ENCODE measurements at places on chromosomes 6 and 20. TPM values are rescaled to one million over a fixed set of nuclear protein-coding genes. Genes with fewer than 3 reads are reported as not detected.

EIF6 gene
- 99.8 TPM for polyA plus RNA-seq

THBD gene
- 11.3 TPM for polyA plus RNA-seq

SMLR1 gene
- polyA plus RNA-seq = 0.21 TPM

COL11A2 gene
- polyA plus RNA-seq = 12.6 TPM

HSPA1A gene
- 175 TPM for polyA plus RNA-seq

TBXT gene
- not detected for polyA plus RNA-seq

LAMA2 gene
- polyA plus RNA-seq = 23.9 TPM

HTR1B gene
- polyA plus RNA-seq = 4.8 TPM

GNAS-AS1 gene
- 0.81 TPM for polyA plus RNA-seq

ZBP1 gene
- not detected for polyA plus RNA-seq

PNLDC1 gene
- polyA plus RNA-seq = 0.78 TPM

FAM83B gene
- 0.06 TPM for polyA plus RNA-seq

BTN1A1 gene
- polyA plus RNA-seq = 0.11 TPM

TRIM15 gene
- polyA plus RNA-seq = not detected

FILIP1 gene
- 2.0 TPM for polyA plus RNA-seq

RIMS1 gene
- 30.1 TPM for polyA plus RNA-seq

GGTLC1 gene
- not detected for polyA plus RNA-seq

L3MBTL3 gene
- 13.1 TPM for polyA plus RNA-seq

MEI4 gene
- 1.3 TPM for polyA plus RNA-seq

CRNKL1 gene
- 21.8 TPM for polyA plus RNA-seq

TNFRSF21 gene
- 88.6 TPM for polyA plus RNA-seq

NR2E1 gene
- polyA plus RNA-seq = not detected

UST gene
- 23.1 TPM for polyA plus RNA-seq

WFDC10B gene
- polyA plus RNA-seq = not detected

SLC17A2 gene
- polyA plus RNA-seq = not detected

OTOR gene
- polyA plus RNA-seq = 0.33 TPM

CRIP3 gene
- 39.9 TPM for polyA plus RNA-seq

C2 gene
- polyA plus RNA-seq = 14.7 TPM

NMBR gene
- polyA plus RNA-seq = 5.8 TPM

SAPCD1 gene
- polyA plus RNA-seq = 10.5 TPM

DNMT3B gene
- 5.2 TPM for polyA plus RNA-seq

POPDC3 gene
- polyA plus RNA-seq = 5.7 TPM

LGSN gene
- 0.11 TPM for polyA plus RNA-seq

ASIP gene
- polyA plus RNA-seq = not detected

BNIP5 gene
- not detected for polyA plus RNA-seq

BPI gene
- polyA plus RNA-seq = not detected

C6orf52 gene
- polyA plus RNA-seq = 7.6 TPM

SLC2A10 gene
- 15.2 TPM for polyA plus RNA-seq
